Fibroblast of skin of right biceps (primary cell): ENCODE measurements at places on chromosomes 16 and 17.
A peak's percentile ranks its signal among the peaks of the same experiment; 100 is the strongest.

- peak; percentile 31 for DNase-seq
These were observed 7.7 kb upstream of the AATK start for GRCh38 chr17:81173762-81174155.

DNA sequence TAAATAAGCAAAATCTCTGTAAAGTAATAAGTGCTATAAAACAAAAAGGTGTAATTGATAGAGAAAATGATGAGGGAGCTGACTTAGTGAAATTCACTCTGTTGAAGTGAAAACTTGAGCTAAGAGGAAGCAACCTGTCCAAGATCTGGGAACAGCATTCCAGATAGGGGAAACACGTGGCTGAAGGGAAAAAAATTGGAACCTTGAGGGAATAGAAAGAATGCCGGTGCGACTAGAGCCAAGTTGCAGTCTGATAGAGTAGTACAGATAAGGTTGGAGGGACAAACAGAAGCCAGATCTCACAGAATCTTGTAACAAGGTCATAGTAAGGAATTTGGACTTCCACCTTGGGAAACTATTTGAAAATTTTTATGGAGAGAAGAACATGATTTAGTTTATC is 623 bp upstream of the DDX52 start:
- DNase-seq: peak; percentile 14

- no peak for DNase-seq
These were observed 477.5 kb downstream of the WWOX start for GRCh38 chr16:78576941-78577340.

GRCh38 chr17:75646638-75646992 is 13.4 kb downstream of the SMIM5 start:
- DNase-seq: no peak

DNA sequence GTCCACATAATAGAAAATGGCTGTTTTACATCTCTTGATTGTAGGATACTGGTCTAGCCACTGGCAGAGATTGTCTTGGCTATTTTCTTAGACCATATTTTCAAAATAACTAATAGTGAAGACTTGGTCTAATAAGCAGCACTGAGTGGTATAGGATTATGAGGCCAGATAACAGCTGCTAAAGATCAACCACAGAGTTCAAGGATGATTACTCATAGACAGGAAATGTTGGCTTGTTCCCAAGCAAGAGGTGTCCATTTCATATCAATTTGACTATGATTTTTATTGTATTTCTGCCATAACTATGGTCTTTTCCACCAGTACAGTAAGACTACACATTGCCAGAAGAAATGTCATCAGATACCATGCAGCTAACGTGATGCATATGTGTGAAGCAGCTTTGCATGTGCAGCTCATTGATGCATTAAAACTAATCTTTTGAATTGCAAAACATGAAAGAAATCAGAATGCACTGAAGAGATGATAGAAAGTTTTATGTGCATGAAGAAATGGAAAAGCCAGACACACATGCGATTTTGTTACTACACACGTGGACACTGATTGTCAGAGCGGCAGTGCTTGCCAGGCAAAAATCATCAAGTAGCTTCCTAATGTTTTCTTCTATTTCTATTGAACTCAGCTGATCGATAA is 693.3 kb downstream of the CDH11 start:
- peak; percentile 87 for DNase-seq

GRCh38 chr17:78607038-78607437 is 29.8 kb upstream of the DNAH17 start:
- no peak for DNase-seq

- DNase-seq: no peak
These were observed 84.7 kb upstream of the BRD7 start for GRCh38 chr16:50453446-50453845.

DNA sequence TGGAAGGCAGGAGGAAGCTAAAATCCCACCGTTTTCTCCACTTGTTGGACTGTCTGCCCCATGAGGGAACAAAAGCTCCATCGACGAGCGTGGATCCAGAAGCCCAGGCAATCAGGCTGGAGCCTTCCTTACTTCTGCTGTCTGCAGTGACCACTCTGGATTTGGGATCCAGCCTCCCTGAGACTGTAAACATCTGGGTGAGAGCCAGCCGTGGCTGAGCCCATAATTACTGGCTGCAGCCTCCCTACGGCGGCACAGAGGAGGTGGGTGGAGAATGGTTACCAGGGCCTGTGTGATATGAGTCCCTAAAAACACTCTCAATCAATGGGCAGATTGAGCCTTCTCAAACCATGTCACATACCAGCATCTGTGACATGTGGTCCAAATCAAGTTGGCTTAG is 158.2 kb downstream of the FOXL1 start:
- no peak for DNase-seq
